ENCODE measurements at places on chromosomes 2 and 18. TPM values are rescaled to one million over a fixed set of nuclear protein-coding genes. Genes with fewer than 3 reads are reported as not detected.

- H3K4me1 ChIP-seq: no peaks in the 10 kb centered on the region
- H3K36me3 ChIP-seq: peaks cover 2% of the 10 kb centered on the region
- no peak for DNase-seq
- no peak overlapping the region for H3K27ac ChIP-seq
These were observed 33.2 kb downstream of the PTPN4 start for GRCh38 chr2:119792907-119793312.

GRCh38 chr2:42086500-42086953, 38.7 kb downstream of the PKDCC start:
- no peak overlapping the region for H3K4me3 ChIP-seq
- DNase-seq: no peak
- no peaks in the 10 kb centered on the region for H3K36me3 ChIP-seq
- no peak overlapping the region for H3K27ac ChIP-seq

The ADCY3 gene
- total RNA-seq: 109 TPM

The L3MBTL4 gene
- total RNA-seq: 4.2 TPM

- no peaks in the 10 kb centered on the region for H3K27me3 ChIP-seq
- H3K4me3 ChIP-seq: no peak overlapping the region
- H3K27ac ChIP-seq: no peak overlapping the region
- no peaks in the 10 kb centered on the region for H3K36me3 ChIP-seq
- H3K4me1 ChIP-seq: no peaks in the 10 kb centered on the region
These were observed 69.5 kb downstream of the KYNU start for GRCh38 chr2:142946941-142947340.

GRCh38 chr2:12119841-12120240, 373.4 kb downstream of the LPIN1 start:
- H3K36me3 ChIP-seq: no peaks in the 10 kb centered on the region
- H3K4me1 ChIP-seq: peaks cover 1% of the 10 kb centered on the region
- H3K27ac ChIP-seq: no peak overlapping the region
- no peak for DNase-seq
- H3K4me3 ChIP-seq: no peak overlapping the region

The FAP gene
- total RNA-seq: 65.8 TPM

All from aorta (tissue), 5 donors.